ENCODE measurements at places on chromosomes 3 and 15.

- peak; percentile 97 for DNase-seq
Observed at GRCh38 chr3:115790759-115791158, 167.4 kb downstream of the GAP43 start.

DNA sequence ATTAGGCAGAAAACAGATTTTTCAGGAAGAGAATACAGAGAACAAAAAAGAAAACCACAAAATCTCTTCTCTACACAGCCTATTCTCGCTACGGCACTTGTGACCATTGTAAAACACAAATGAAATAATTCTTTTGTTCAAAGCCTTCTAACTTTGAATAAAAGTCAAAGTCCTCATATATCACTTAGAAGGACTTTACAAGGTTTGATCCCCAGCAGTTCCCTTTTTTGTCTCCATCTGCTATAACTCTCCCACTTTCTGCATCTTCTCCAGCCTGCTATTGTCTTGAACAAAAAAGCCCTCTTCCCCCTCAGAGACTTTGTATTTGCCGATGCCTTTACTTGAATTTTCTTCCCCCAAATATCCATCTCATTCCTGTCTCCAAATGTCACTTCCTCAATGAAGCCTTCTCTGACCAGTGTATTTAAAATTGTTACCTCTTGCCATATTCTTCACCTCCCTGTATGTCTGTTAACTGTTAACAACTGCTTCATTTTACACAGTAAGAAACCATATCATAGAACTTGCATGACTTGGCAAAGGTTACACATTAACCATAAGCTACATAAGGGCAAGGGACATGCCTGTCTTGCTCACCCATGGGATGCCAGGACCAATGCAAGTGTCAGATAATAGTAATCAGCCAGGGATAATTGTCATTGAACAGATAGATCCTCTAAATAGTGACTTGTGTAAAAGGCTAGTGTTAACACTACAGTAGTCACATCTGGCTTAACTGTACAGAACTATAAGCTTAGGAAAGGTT, 122.4 kb downstream of the CBLB start:
- DNase-seq, result no peak

DNA sequence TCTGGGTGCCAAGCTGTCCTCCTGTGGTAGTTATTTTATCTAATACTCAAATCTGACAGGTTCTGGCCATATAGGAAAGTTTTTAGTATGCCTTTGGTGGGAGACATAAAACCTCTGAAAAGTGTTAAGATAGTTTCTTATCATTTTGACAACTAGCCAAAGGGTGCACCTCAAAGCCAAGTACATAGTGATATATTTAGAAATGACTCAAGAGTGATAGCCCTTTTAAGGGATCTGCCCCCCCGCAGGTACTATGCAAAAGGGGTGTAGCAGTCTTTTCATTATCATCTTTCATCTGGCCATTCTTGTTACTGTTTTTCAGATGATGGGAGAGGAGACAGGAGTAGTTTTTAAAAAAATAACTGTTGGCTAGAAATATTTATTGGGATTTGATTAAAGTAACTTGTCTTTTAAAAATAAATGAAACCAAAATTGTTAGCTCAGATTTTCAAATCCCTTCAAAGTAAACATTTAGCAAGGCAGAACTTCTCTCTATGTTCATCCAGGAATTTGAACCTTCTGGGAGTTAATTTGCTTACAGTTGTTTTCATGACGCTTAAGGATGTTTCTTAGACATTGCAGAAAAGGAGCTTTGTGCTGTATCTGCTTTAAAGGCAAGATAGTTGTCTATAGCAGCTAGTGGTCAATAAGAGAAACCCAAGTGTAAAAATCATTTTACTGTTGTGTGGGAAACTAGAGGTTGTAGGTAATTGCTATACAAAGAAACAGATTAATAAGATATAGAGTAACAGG, 5.1 kb downstream of the PHLDB2 start:
- no peak for DNase-seq

- no peak for DNase-seq
Observed at GRCh38 chr15:70276401-70276800, 178.7 kb upstream of the TLE3 start.

DNA sequence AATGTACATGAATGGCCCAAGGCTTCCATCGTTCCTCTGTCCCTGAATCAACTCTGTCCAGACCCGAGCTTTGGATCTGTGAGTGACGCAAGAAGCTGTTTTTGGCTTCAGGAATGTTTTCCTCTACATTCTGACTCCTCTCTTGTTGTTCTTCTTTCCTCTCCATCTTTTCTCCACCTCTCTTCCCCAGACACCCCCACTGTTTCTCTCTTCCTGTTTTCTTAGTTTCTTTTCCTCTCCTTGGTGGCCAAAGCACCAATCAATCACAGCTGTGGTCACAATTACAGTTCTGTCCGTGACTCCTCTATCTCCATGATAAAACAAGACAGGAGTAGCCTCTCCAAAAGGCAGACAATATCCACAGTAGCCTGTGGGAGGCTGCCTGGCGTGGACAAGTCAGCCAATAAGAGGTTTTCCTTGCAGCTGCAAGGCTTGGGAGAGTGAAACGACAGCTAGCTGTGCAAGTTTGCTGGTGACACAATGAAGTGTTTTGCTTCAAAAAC, 4.9 kb upstream of the TMEM212 start:
- DNase-seq, result peak; percentile 60

DNA sequence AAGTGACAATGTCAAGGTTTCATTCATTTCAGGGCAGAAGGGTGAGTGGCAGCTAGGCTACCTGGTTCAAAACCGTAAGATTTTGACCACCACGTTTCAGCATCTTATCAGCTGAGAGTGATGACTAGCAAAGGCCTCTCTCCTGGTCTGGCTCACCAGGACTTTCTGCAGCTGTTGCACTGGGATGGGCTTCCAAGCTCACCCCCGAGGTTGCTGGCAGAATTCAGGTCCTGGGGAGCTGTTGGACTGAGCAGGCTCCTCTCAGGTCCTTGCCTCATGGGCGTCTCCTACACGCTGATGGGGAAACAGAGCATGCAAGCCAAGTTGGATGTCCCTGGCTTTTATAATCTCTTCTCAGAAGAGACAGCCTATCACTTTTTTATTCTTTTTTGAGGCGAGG, 88.8 kb upstream of the RNU6-1 start:
- no peak for DNase-seq

DNA sequence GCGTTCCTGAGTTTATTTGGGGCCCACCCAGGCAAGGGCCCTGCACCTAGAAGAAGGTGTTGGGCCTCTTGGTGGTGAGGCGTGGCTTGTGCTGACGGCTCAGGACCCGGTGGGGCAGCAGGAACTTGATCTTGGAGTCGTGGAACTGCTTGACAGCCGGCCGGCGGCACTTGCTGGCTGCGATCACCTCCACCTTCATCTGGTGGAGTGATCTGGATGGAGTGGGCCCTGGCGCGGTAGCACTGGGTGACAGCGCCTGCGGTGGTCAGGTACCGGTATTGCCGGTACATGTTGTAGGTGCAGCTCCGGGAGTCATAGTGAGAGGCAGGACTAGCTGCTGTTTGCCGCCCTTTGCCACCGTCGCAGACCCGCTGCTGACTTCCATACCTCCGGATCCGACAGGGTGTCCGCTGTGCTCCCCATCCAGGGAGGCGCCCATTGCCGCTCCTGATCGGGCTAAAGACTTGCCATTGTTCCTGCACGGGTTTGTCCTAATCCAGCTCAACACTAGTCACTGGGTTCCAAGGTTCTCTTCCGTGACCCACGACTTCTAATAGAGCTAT, 136.8 kb downstream of the ANO10 start:
- no peak for DNase-seq

- no peak for DNase-seq
Observed at GRCh38 chr3:126340596-126340942, 16.6 kb downstream of the KLF15 start.

GRCh38 chr3:105970283-105970682, 101.5 kb upstream of the CBLB start:
- DNase-seq, result peak; percentile 80

GRCh38 chr3:65729555-65729954, 309.2 kb downstream of the MAGI1 start:
- peak; percentile 79 for DNase-seq

- DNase-seq, result no peak
Observed at GRCh38 chr15:60889006-60889405, 340.1 kb downstream of the RORA start.

GRCh38 chr15:62788224-62788623, 254.3 kb upstream of the TPM1 start:
- DNase-seq, result no peak

DNA sequence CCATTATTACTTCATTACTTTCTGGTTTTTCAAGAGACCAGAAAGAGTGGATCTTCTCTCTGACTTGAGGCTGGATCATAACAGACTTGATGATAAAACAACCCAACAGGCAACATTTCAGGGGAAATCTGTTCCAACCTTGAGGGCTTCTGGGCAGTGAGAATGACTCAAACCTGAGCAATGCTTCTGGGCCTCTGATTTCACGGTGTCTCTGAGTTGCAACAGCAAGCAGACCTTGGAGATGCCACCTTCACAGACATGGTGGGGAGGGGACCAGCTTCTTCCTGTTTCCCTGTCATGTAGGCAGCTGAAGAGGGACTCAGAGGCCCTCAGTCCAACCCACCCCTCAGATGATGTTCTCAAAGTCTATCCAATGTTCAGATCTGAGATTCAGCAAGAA, 104.0 kb downstream of the ABHD5 start:
- peak; percentile 73 for DNase-seq
